ENCODE measurements at places on chromosomes 3 and 15.

- no peak for DNase-seq
Observed at GRCh38 chr15:96374499-96374898, 44.0 kb downstream of the NR2F2 start.

DNA sequence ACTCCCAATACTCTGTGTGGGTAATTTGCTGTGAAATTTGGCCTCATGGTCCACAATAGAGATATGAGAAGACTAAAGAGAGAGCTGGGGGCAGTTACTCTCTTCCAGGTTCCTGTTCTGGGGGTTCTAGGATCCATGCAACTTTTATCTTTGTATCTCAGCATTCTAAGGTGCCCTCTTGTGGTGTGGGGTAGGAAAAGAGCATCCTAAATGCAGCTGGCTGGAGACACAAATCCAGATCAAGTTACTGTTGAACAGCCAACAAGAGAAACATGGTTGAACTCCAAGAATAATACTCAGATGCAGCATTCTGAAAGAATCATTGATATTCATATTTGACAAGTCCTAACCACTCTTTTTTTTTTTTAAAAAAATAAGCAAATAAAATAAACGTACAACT is 238.2 kb downstream of the GREM1 start:
- DNase-seq = no peak

DNA sequence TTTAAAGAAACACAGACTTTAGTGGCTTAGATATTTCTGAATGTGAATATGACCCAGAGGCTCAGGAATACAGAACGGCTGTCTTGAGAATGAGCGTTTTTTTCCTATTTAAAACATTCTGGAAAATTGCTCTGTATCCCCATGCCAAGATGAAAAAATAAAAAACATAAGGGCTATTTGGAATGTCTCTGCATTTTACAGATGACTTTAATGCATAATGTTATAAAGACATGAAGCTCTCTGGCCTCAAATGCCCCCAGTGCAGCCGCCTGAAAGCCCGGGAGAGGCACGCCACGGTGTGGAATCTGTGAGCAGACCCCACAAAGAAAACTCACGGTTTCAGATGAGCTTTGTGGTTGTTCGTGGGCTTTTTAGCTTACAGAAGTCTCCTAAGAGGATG is 322.5 kb upstream of the ICE2 start:
- DNase-seq = no peak

GRCh38 chr3:20071175-20071574 is 30.9 kb downstream of the KAT2B start:
- DNase-seq = no peak

DNA sequence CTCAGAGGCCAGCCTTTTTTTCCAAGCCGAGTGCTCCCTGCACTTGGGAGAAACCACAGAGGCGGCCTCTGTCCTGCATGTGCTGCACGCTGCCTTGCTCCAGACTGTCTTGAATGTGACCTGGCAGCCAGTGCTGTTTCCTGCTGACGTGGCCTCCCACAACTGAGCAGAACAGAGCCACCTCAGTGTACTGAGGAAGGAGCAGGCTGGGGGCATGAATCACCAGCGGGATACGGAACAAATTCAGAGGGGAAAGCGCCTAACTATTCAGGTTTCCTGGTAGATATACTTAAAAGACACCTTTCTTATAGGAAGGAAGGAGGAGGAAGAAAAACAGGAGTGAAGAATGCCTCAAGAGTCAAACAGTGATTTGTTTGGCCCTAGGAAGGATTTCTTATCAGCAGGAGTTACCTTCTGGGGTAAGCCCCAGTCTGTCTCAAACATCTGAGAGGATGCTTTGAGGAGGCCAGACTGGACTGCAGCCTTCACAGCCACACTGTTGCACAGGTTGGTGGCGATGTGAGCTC is 114.0 kb downstream of the FNDC3B start:
- DNase-seq = no peak

DNA sequence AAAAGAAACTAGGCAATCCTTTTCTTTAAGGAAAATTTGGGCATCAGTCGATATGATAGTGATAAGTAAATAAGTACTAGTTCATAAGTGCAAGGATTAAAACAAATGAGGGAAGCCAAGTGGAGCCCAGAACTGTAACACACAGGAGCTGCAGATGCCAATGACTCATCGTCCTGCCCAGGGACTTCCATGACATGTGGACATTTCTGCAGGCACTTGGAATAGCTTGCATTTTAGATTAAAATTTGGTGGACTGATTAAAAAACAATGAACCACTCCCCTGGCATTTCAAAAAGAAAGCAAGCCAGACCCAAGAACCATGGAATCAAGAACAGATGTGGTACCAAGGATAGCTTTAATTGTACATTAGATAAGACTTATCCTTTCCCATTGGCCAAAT is 2.9 kb downstream of the SAMD7 start:
- no peak for DNase-seq

DNA sequence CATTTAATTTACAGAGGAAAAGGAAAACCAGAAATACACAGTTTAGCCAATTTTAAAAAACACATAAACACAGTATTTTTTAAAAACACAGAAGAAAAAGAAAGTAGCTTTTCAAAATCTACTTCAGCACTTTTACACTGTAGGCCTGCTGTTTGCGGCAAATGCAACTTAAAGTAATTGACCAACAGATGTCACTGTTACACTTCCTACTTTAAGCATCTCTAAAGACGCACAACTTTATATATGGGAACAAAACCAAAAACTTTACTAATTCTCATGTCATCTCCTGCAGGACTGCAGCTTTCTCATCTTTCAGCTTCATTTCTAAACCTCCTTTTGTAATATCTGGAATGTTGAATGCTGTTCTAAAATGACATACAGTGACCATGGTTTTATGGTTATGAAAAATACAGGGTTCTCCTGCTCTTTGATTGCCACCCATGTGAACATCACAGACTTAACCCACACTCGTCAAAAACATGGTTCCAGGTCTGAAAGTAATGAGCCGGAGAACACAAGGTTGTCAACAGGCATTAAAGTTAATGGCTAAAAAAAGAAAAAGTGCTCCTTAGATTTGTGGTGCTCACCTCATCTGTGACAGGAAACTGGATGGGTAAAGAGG is 107.9 kb downstream of the FMN1 start:
- no peak for DNase-seq

DNA sequence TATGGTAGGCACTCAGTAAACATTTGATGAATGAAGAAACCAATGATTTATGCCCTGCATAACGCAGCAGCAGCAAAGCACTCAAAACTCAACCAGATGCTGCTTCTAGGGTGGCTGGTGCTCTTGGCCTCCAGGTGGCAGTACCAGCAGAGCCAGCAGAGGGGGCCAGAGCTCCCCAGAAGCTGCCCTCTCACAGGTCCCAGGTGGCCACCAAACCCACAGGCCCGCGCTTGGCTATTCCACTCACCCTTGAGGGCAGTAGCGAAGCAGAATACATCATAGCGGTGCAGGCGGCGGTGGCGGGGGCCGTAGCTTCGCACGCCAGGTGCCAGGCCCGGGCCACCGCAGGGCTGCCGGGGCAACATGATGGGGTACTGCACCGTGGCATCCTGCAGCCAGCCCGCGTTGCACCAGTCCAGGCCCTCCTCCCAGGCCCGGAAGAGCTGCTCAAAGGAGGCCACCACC is 16.6 kb downstream of the HAPLN3 start:
- DNase-seq = no peak

DNA sequence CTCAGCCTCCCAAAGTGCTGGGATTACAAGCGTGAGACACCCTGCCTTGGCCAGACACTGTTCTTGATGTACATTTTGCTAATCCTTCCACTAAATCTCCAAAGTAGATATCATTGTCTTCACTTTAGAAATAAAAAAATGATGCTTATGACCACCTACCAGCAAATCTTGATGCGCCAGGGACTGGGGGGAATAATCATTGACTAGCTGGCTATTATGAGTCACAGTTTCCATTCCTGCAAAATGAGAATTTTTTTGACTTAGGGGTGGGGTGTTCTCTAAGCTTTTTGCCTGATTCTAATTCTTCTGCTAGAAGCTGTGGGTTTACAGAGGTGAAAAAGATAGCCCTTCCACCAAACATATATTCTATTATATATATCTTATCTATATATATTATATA is 17.1 kb upstream of the RFC4 start:
- no peak for DNase-seq

DNA sequence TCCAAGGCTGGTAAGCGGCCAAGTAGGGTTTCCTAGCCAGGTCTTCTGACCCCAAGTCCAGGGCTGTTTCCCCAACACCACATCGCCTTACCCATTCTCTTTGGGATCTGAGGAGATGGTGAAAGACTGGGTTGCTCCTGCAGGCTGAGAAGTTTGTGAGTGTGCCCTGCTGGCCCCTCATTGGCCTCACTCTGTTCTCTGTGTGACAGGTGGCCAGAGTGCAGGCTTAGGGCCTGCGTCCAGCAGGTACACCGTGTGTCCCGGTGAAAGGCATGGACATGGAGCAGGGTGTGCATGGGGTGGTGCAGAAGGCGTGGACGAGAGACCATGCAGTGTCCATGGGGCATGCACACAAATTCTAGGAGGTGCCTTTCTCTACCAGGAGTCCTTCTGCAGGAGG is 91.3 kb downstream of the DGKG start:
- no peak for DNase-seq

- no peak for DNase-seq
Observed at GRCh38 chr3:141550926-141551665, 64.3 kb downstream of the RASA2 start.

DNA sequence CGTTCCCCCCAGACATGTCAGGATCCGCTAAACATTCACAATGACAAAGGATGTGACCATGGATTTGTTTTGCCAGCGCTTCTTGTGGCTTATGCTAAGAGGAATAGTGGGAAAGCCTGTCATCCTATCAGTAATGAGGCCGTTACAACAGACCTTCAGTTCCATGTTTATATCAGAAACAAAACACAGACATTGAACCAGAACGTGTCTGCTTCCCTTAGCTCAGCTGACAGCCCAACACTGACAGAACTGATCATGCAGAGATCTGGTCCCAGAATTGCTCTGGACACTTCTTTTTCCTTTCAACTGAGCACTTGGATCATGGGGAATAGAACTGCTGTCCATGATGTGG is 58.3 kb upstream of the MYZAP start:
- no peak for DNase-seq

- DNase-seq = no peak
Observed at GRCh38 chr15:89777073-89777751, 1.1 kb downstream of the MESP2 start.

- no peak for DNase-seq
Observed at GRCh38 chr3:99648516-99648915, 10.1 kb downstream of the COL8A1 start.

- no peak for DNase-seq
Observed at GRCh38 chr3:105505170-105505569, 138.5 kb downstream of the ALCAM start.

DNA sequence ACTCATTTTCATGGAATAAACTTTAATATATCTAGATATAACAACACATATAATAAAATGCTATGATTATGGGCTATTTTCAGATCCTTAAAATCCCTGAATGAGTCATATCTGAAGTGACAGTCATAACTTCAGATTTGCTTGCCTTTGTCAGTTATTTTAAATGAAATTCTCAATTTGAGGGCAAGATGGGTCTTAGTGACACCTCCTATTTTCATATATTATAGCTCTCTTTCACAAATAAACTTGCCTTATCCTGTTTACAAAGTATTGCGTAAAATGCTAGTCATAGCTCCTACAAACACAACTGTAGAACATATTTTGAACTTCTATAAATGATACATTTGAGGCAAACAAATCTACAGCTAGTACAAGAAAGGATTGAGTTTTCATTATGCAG is 6.2 kb upstream of the THRB start:
- DNase-seq = no peak

DNA sequence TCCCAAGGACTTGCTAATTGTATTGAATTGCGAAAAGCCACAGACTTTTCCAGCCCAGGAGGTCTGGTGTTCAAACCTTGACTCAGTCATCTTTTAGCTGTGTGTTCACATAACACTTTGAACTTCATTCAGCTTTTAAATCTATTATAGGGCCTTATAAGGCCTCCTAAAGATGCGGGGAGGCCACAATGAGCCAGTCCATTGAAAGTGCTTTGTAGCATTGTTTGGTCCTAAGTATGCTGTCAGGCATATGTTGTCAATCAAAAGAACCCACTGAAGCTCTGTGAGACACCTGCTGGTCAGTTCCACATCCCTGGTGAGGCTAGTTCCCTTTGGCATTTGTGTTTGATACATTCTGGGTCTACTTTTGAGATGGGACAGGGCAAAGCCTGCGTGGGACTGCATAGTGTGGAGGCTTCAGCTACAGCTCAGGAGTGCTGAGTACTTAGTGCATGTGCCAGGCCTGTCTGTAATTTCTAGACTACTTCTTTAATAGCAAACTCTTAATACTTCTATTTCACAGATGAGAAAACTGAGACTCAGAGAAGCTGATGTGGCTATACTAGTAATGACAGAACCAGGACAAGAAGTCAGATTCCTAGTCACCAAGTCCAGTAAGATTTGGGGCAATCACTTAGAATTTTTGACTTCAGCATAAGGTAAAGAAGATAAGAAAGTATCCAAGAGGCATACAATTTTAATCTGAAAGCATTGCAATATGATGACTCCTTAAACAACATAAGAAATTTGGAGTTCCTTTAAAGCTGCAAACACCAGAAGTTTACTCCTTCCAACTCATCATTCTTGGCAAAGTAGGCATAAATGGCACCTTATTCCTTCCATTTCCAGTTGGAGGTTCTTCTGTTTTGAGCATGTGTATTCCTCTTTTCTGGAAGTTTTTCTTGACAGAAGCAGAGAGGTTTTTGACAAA is 213.0 kb downstream of the PDCD6IP start:
- DNase-seq = no peak

- no peak for DNase-seq
Observed at GRCh38 chr3:71492566-71492965, 91.0 kb downstream of the FOXP1 start.

- DNase-seq = no peak
Observed at GRCh38 chr15:44530653-44531052, 6.3 kb upstream of the EIF3J start.

- no peak for DNase-seq
Observed at GRCh38 chr3:79473993-79474392, 293.8 kb downstream of the ROBO1 start.

GRCh38 chr3:138463724-138464490 is 29.5 kb downstream of the ESYT3 start:
- DNase-seq = no peak

- no peak for DNase-seq
Observed at GRCh38 chr15:86611417-86612040, 531.9 kb downstream of the AGBL1 start.

GRCh38 chr15:49751191-49751590 is 130.3 kb downstream of the DTWD1 start:
- DNase-seq = no peak

GRCh38 chr15:50340416-50340815 is 14.6 kb downstream of the GABPB1 start:
- DNase-seq = no peak

GRCh38 chr3:195416795-195417194 is 26.0 kb downstream of the ACAP2 start:
- DNase-seq = no peak

DNA sequence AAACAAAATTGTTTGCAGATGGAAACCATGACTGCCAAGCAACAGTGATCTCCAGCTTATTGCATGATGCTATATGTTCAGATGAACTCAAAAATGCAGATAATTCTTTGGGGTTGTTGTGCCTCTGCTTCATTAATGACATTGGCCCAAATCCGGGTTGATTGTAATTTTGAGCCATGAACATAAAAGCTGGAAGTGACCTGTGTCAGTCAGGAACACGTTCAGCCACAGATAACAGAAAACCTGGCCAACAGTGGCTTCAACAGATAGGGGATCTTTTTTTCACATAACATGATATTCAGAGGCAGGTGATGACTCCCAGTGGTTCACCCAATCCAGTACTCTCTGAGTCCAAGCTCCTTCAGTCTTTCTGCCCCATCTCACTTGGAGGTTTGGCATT is 76.9 kb upstream of the EIF1B start:
- DNase-seq = no peak

- no peak for DNase-seq
Observed at GRCh38 chr15:89230277-89230676, 8.9 kb upstream of the RLBP1 start.
